Fibroblast of lung (primary cell): ENCODE measurements at places on chromosomes 5 and 9.

- H3K27me3 ChIP-seq: no peaks in the 10 kb centered on the region
- DNase-seq: no peak
- H3K4me3 ChIP-seq: no peak overlapping the region
- H3K4me1 ChIP-seq: no peaks in the 10 kb centered on the region
Measured at GRCh38 chr5:4953576-4953975, 186.6 kb upstream of the ADAMTS16 start.

- H3K36me3 ChIP-seq: no peaks in the 10 kb centered on the region
- DNase-seq: no peak
- no peak overlapping the region for H3K4me3 ChIP-seq
- no peaks in the 10 kb centered on the region for H3K27me3 ChIP-seq
- no peak overlapping the region for H3K27ac ChIP-seq
Measured at GRCh38 chr9:138105123-138105415, 227.5 kb downstream of the CACNA1B start.

DNA sequence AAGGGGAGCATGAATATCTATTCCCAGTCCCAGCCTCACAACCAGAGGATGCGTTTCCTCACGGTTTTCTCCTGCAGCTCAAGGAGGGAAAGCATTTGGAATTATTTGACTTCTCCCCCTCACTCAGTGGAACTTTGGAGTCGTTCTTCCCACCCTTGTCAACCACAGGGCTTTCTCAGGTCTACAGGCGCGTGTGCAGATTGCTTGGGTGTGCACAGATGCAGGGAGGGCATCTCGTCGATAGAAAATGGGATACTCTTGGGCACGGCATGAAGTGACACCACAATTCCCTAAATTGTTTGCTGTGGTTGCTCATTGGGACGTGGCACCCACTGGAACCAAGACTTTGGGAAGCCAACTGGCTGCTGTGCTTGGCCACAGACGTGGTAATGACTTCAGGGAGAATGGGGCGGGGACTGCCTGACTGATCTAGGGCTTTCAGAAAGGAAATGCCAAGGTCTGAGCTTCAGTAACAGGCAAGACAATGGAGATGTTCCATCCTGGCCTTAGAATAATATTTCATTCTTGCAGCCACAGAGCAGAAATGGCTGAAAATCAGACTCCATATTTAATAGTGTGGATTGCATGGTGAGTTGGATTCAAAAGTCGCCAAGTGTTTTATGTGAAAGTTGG is 12.2 kb upstream of the OBP2B start:
- H3K27me3 ChIP-seq: no peaks in the 10 kb centered on the region
- no peak overlapping the region for H3K27ac ChIP-seq
- H3K4me1 ChIP-seq: no peaks in the 10 kb centered on the region
- no peak overlapping the region for H3K4me3 ChIP-seq
- no peak for DNase-seq

GRCh38 chr5:67027171-67027570 is 169.4 kb downstream of the CD180 start:
- H3K27me3 ChIP-seq: no peaks in the 10 kb centered on the region
- no peak overlapping the region for H3K27ac ChIP-seq
- no peaks in the 10 kb centered on the region for H3K4me1 ChIP-seq
- H3K36me3 ChIP-seq: no peaks in the 10 kb centered on the region

DNA sequence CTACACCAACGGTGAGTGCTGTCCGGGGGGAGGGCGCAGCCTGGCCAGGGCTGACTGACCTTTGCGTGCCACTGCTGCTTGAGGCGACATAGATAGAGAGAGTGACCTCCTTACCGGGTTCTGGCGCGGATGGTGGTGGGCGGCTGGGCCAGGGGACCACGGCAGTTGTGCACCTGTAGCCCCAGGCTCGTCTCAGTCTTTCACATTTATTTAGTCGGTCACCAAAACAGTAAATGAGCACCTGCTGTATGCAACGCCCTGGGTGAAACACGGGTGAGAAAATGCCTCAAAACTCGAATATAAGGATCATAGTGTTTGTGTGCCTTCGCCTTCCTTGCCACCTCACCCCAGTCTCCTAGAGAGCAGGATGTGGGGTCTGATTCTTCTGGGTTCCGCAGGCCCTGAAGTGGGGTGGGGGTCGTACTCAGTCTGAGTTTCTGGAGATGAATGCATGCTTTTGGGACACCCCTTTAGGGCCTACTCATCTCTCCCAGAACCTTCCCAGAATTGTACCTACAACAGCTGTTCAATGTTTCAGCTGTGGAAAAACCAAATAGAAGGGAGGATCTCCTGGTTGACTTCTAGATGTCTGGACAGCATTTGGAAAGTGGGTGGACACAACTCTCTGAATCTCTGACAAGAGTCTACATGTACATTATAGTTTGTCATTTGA is 714 bp downstream of the SEC24A start:
- peak overlapping the region; percentile 100 for H3K4me3 ChIP-seq
- H3K27ac ChIP-seq: peak overlapping the region; percentile 98
- no peaks in the 10 kb centered on the region for H3K36me3 ChIP-seq
- no peaks in the 10 kb centered on the region for H3K27me3 ChIP-seq

GRCh38 chr5:153919161-153919560 is 119.5 kb downstream of the FAM114A2 start:
- H3K4me1 ChIP-seq: no peaks in the 10 kb centered on the region
- H3K27ac ChIP-seq: no peak overlapping the region
- H3K36me3 ChIP-seq: no peaks in the 10 kb centered on the region
- no peak overlapping the region for H3K4me3 ChIP-seq

- H3K4me1 ChIP-seq: no peaks in the 10 kb centered on the region
- H3K27ac ChIP-seq: no peak overlapping the region
- no peak overlapping the region for H3K4me3 ChIP-seq
- DNase-seq: no peak
- H3K27me3 ChIP-seq: no peaks in the 10 kb centered on the region
- no peaks in the 10 kb centered on the region for H3K36me3 ChIP-seq
Measured at GRCh38 chr9:12463641-12464040, 229.5 kb upstream of the TYRP1 start.

- no peak overlapping the region for H3K27ac ChIP-seq
- H3K36me3 ChIP-seq: no peaks in the 10 kb centered on the region
- no peak overlapping the region for H3K4me3 ChIP-seq
- no peaks in the 10 kb centered on the region for H3K27me3 ChIP-seq
- DNase-seq: no peak
- peaks cover 11% of the 10 kb centered on the region for H3K4me1 ChIP-seq
Measured at GRCh38 chr9:33144551-33144950, 22.6 kb downstream of the B4GALT1 start.

- peak overlapping the region; percentile 46 for H3K27ac ChIP-seq
- DNase-seq: peak; percentile 94
- no peaks in the 10 kb centered on the region for H3K27me3 ChIP-seq
- H3K4me3 ChIP-seq: no peak overlapping the region
- H3K36me3 ChIP-seq: no peaks in the 10 kb centered on the region
Measured at GRCh38 chr5:167294882-167295680, 996.4 kb upstream of the WWC1 start.

DNA sequence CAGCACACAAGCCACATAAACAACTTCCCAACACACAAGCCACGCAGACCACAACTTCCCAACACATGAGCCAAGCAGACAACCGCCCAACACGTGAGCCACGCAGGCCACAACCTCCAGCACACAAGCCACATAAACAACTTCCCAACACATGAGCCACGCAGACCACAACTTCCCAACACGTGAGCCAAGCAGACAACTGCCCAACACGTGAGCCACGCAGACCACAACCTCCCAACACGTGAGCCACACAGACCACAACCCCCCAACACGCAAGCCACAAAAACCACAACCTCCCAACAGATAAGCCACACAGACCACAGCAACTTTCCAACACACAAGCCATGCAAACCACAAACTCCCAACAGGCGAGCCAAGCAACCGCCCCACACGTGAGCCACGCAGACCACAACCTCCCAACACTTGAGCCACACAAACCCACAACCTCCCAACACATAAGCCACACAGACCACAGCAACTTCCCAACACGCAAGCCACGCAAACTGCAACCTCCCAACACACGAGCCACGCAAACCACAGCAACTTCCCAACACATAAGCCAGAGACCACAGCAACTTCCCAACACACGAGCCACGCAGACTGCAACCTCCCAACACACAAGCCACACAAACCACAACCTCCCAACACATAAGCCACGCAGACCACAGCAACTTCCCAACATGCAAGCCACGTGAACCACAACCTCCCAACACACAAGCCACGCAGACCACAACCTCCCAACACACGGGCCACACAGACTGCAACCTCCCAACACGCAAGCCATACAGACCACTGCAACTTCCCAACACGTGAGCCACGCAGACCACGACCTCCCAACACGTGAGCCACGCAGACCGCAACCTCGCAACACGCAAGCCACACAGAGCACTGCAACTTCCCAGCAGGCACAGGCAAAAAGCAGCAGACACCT is 10.1 kb downstream of the BRD9 start:
- H3K27me3 ChIP-seq: no peaks in the 10 kb centered on the region
- peaks cover 55% of the 10 kb centered on the region for H3K36me3 ChIP-seq
- H3K4me1 ChIP-seq: no peaks in the 10 kb centered on the region
- H3K4me3 ChIP-seq: no peak overlapping the region

GRCh38 chr5:108036482-108036881 is 345.4 kb downstream of the FBXL17 start:
- DNase-seq: no peak
- no peak overlapping the region for H3K4me3 ChIP-seq
- no peaks in the 10 kb centered on the region for H3K4me1 ChIP-seq
- H3K27me3 ChIP-seq: no peaks in the 10 kb centered on the region
- H3K36me3 ChIP-seq: no peaks in the 10 kb centered on the region
- no peak overlapping the region for H3K27ac ChIP-seq

DNA sequence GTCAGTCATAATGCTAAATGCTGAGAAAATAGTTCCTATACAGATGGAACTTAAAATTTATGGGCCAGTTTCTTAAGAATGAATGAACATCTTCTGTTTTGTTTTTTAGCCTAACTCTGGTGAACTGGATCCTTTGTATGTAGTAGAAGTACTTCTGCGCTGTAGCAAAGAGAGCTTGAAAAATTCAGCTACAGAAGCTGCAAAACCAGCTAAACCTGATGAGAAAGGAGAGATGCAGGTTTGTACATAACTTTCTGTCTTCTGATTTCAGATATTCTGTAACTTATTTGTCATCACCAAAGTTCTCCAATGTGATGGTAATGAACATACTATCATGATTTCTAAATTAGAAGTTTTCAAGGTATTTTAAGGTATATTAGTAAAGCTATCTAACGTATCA is 80.1 kb downstream of the MTREX start:
- no peaks in the 10 kb centered on the region for H3K27me3 ChIP-seq
- H3K27ac ChIP-seq: no peak overlapping the region
- DNase-seq: no peak
- H3K4me1 ChIP-seq: no peaks in the 10 kb centered on the region

DNA sequence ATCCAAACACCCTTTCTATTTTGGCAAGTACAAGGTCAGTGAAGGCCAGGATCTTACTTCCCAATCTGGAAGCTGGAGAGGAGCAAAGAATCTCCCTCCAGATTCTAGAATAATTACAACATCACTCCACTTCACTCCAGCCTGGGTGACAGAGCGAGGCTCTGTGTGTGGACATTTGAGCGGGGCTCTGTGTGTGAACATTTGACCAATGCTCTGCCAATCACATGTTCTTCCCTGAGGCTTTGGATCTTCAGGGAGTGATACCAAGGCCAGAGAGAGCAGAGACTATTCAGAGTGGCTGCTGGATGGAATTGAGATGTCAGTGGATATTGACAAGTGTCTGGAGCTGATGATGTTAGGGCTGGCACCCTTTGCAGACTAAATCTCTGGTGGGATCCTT is 24.7 kb upstream of the ANKRD34B start:
- H3K4me3 ChIP-seq: no peak overlapping the region
- no peaks in the 10 kb centered on the region for H3K36me3 ChIP-seq
- H3K27me3 ChIP-seq: no peaks in the 10 kb centered on the region
- no peak overlapping the region for H3K27ac ChIP-seq

DNA sequence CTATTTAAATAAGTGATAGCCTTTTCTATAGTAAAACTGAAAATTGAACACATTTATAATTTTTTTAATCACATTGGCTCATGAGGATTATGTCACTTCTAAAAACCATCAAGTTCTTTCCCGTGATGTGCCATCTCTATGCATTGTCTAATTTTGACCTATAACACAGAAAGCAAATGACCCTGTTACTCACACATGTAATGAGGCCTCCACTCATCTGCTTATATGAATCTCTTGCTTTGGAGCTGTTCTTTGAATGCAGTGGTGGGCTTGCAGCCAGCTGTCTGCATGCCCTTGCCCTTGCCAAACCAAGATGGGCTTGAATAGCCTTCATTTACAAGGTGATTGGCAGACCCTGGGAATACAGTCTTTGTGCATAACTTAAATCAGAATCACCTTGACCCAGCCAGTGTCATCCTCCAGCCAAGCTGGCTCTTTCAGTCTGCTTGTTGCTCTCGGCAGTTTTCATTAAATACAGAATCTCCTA is 163.2 kb downstream of the TRIO start:
- H3K27ac ChIP-seq: no peak overlapping the region
- peaks cover 3% of the 10 kb centered on the region for H3K4me1 ChIP-seq
- no peak for DNase-seq
- no peak overlapping the region for H3K4me3 ChIP-seq
